ENCODE measurements at places on chromosomes 16 and 17. TPM values are rescaled to one million over a fixed set of nuclear protein-coding genes. Genes with fewer than 3 reads are reported as not detected.

Gene AGRP
- polyA plus RNA-seq: not detected

Gene EME2
- polyA plus RNA-seq: 9.6 TPM

DNA sequence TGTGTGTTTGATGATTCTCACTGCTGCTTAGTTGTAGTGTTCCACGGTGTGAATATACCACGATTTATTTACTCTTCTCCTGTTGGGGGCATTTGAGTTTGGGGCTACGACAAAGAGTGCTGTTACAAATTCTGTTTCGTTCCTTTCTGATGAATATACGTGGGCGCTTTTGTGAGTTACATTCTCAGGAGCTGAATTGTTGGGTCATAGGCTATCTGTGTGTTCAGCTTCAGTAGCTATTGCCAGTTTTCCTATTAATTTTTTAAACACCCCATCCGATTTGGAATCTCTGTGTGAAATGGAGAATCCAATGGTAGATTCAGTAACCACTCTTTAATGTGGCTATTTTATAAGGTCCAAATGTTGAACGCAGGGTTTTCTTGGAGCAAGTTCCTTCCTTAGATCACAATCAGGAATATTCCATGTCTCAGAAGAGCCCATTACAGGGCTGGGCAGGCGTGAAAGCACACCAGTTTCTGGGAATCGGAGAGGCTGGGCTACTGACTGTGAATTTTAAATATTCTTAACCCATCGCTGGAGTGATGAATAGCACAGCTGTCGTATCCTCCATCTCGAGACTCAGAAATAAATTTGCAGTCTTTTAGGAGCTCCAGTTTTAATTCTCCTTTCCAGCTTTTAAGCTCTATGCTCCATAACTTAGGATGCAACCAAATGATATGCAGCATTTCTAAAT, 115.9 kb downstream of the PITPNC1 start:
- DNase-seq: peak; percentile 31

Gene KRTAP4-1
- polyA plus RNA-seq: not detected

DNA sequence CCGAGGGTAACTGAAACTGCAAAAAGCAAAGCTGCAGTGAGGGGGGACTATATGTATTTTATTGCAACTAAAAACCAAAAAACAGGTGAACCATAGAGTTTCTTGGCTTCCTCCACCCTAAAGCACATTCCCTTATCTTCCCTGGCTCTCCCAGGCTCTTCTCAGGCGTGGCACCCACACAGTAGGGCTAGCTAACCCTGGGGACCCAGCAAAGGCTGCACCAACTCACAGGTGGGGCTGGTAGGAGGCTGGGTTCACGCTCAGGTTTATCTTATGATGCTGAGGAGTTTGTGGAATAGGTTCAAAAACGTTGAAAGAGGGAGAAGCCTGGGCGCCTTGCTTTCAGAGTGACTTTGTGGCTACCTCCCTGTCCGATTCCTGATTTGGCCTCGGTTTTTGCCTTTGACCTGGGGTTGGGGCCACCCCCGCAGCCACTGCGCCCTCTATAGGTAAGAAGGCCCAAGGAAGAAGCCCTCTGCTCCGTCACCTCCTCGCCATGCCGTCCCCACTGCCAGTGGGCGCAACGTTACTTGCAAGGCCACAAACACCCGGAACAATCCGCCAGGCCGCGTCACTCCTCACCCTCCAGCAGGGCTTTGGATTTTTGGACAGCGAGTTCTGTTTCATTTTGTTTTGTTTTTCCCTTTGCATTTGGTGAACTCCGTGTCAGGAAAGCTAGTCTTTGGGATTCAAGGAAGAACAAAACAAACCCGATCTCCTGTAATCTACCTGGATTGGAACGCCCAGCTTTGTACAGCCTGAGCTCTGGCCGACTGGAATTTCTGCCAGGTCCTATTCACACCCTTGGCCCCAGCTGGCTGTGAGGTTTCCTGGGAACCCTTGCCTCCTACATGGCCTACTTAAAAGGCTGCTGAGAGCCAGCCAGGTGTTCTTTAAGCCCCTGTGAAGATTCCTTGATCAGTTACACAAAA, 60.8 kb downstream of the TBC1D16 start:
- no peak for DNase-seq
